ENCODE measurements at places on chromosomes 12 and 14. TPM values are rescaled to one million over a fixed set of nuclear protein-coding genes. Genes with fewer than 3 reads are reported as not detected.
A peak's percentile ranks its signal among the peaks of the same experiment; 100 is the strongest.

DNA sequence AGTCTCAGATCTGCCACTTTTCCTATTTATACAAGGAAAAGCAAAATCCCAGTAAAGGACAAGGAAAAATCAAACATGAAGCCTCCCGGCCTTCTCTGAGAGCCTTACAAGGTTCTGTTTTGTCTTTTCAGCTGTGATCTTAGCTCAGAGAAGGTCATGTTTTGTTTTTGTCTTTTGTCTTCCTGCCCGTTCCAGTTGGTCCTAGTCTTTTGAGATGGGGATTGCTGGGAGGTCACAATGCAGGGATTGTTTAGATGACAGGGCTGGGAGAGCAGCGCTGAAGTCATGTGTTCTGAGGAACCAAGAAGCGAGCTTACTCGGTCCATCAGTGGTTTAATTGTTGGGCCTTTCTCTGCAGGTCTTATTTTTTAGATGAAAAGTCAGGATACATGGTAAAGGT lies 6.0 kb downstream of the PLEKHH1 start:
- no peak for DNase-seq

ZNF10 gene
- total RNA-seq: 18.3 TPM

DNA sequence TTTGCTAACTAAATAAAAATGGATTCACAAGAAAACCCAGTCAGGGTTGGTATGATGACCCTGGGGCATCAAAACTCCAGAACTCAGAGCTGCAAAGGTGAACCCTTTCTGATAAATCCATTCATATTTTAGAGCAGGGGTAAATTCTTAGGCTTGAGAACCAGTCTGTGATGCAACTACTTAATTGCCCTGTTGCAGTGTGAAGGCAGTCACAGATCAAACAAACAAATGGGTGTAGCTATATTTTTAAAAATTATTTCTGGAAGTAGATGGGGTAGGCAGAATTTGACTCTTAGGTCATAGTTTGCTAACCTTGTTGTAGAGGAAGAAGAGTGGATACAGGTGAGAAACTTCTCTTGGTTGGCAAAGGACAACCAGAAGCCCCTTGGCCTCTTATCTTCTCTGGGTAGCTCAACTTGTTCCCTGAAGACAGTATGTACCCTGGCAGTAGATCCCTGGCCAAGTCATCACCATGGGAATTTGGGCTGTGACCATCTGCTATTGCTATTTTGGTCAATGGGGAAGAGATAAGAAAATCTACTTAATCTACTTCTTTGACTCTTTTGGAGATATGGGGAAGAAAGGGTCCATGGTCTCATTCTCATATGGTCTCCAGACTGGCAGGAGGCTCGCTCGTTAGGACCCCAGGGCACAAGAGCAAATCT lies 216.1 kb downstream of the PPM1H start:
- no peak for DNase-seq

DNA sequence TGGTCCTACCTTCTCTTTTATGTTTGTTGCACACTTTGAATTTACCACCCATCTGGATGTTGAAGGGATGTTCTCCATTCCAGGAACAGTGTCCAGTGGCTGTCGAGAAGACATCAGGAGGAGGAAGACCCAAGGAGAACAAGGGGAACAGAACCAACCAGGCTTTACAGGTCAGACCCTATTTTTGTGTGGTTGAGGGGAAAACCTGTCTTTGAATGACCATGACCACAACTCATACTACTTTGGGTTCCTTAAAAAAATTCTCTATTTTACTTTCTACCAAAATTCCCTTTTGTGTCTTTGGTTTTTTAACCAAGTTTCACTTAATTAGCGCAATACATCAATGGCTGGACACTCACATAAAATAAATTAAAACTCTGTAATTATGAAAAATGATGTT lies 78.7 kb downstream of the PLXNC1 start:
- no peak for DNase-seq

DNA sequence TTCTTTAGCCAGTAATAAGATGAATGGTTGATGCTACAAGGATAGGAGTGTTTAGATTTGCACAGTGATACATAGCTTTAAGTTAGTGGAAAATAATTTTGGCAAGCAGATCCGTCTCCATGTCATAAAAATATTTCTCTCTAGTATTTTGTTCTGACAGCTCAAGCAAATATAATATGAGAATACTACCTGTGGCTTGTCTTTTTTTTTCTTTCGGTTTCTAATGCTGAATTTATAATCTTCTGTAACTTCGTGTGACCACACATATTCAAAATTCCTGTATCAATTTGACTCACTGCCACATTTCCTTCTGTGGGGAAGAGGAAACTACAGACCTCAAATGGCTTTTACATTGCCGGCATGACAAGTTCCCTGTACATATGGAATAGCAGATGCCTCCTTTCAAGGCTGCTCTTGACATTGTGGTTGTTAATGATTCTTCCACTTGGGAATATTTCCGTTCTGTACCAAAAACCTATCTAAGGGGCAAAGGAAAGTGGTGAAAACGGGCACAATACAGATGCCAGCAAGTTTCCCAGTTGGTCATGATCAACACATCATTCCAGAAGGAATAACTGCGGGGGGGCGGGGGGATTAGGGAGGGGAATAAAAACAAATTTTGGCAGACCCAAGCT lies 103.6 kb upstream of the CCDC91 start:
- DNase-seq: no peak

DNA sequence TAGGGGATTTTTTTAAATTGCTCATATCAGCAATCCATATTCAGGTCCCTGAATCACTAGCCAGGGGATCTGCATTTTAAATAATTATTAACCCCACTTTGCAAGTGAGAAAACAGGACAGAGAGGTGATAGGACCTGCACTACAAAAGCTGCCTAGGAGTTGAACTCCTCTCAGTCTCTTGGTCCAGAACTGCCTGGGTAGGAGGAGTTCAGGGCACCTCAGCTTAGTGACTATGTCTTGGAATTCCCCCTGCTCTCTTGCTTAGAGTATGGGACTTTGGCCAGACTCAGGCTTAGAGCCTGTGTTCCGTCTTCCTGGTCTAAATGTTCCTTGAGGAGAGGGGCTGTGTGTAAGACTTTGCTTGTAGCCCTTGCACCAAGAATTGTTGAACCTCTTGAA lies 68.2 kb upstream of the WSCD2 start:
- no peak for DNase-seq

DNA sequence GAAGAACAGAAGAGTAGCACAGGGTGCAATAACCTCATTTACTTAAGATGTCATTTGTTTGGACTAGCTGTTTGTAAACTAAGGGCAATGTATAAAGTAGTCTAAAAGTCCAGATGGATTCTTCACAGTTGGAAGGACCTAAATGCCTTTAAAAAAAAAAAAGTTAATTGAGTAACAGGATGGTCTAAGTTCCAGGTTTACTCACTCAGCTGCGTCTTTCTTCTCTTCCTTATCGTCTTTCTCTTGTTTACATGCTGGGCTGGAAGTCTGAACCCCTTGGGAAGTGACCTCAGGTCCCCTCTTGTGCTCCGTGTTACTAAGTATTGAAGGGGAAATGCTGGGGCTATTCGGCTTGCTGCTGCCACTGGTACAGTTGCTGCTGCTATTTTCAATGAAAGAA lies 82.5 kb downstream of the SH2B3 start:
- DNase-seq: no peak

- DNase-seq: no peak
Observed at GRCh38 chr14:88005978-88006851, 1.3 kb downstream of the GPR65 start.

DEPDC4 gene
- total RNA-seq: 3.4 TPM

- DNase-seq: no peak
Observed at GRCh38 chr12:131035245-131035681, 81.6 kb downstream of the ADGRD1 start.

C12orf60 gene
- 3.6 TPM for total RNA-seq

KLHL33 gene
- 0.69 TPM for total RNA-seq

GRCh38 chr14:75430116-75430515 lies 2.3 kb downstream of the JDP2 start:
- no peak for DNase-seq

PDE3A gene
- 63.7 TPM for total RNA-seq

TPCN1 gene
- total RNA-seq: 19.3 TPM

DNA sequence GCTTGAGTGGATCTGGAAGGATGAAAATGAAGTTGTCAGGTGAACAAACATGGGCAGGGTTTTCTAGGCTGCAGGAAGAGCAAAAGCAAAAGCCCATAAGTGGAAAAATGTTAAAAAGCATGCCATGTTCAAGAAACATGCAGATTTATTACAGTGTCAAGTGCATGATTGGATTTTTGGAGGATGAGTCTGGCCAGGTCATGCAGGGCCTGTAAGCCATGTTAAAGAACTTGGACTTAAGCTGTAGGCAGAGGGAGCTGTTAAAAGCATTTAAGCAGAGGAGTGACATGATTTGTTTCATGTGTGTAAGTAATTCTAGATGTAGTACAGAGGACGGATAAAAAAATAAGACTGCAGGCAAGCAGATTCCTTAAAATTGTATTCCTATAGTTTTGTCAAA lies 16.3 kb upstream of the SINHCAF start:
- DNase-seq: no peak

GRCh38 chr12:6935371-6936193 lies 7.8 kb downstream of the ATN1 start:
- DNase-seq: no peak

GRCh38 chr12:65524666-65525065 lies 246.2 kb downstream of the MSRB3 start:
- no peak for DNase-seq

SPTB gene
- 6.8 TPM for total RNA-seq

GRCh38 chr12:114888448-114888847 lies 204.5 kb upstream of the TBX3 start:
- no peak for DNase-seq

CAPZA3 gene
- total RNA-seq: not detected

- no peak for DNase-seq
Observed at GRCh38 chr14:72574715-72575114, 319.2 kb downstream of the DPF3 start.

GPRC5A gene
- 12.1 TPM for total RNA-seq

HVCN1 gene
- total RNA-seq: 9.9 TPM

- DNase-seq: no peak
Observed at GRCh38 chr12:18981732-18982131, 147.8 kb upstream of the PLEKHA5 start.

KRT75 gene
- not detected for total RNA-seq

NFATC4 gene
- total RNA-seq: 41.8 TPM

GRCh38 chr14:63454436-63454835 lies 88.7 kb downstream of the PPP2R5E start:
- no peak for DNase-seq

GRCh38 chr12:47282206-47282605 lies 202.4 kb upstream of the AMIGO2 start:
- no peak for DNase-seq

GRCh38 chr14:89504602-89505313 lies 87.7 kb upstream of the FOXN3 start:
- no peak for DNase-seq

DNA sequence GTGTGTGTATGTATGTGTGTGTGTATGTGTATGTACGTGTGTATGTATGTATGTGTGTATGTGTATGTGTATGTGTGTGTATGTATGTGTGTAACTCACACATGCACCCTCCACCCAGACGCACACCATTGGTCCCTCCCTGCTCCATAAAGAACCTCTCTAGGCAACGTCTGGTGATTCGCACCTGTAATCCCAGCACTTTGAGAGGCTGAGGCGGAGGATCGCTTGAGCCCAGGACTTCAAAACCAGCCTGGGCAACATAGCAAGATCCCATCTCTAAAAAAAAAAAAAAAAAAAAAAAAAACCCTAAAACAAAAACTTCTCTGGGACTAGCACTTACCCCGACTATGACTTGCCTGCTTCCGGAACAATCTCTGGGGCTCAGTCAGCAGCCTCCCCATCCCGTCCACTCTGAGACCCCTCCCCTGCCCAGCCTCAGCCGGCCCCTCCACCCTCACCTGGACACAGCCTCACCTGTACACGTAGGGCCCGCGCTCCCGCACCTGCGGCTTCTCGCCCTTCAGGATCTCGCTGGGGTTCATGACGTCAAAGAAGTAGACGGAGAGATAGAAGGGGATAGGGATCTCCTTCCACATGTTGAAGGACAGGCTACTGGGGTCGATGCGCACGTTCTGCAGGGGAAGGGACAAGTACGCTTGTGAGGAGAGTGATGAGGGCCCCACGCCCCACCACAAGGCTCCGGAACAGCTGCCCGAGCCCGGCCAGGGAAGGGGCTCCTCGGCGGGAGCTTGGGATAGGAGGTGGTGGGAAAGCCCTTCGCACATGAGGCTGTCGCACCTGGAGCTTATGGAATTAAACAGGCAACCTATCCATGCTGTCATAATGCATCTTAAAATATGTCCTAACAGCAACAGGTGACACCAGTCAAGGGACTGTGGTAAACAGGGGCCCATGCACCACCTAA lies 46.3 kb downstream of the SCARB1 start:
- no peak for DNase-seq

ASB2 gene
- 32.3 TPM for total RNA-seq

- no peak for DNase-seq
Observed at GRCh38 chr12:104536841-104537240, 80.1 kb downstream of the CHST11 start.

DNA sequence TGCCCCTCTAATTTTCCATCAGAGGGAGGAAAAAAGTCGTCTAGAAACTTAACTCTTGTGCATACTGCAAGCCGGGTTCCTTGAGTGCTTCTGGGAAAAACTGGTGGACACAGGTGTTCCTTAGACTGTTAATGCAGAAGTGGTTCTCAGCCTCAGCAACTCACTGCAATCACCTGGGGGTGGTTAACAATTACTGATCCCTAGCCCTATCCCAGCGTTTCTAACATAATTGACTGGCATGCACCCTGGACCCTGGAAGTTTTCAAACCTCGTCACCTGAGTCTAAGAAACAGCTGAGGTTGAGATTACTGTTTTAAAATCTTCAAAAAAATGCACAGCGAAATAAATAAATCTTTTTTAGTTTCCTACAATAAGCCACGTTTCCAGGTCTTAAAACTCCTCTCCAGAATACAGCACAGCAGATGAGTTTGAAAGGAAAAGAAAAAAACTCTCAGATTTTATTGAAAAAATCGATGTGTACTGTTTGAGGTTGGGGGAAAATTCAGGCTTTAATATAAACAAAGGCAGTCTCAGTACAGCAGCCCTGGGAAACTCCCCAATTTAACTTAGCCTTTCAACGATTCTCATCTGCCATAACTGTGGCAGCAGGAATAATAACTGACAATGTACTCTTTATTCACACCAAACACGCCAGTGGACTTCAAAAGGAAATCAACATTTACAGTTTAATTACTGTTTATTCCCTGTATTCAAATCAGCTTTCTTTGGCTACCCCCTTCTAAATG lies 45.4 kb downstream of the PHLDA1 start:
- DNase-seq: no peak

RBP5 gene
- total RNA-seq: 2.6 TPM

DNA sequence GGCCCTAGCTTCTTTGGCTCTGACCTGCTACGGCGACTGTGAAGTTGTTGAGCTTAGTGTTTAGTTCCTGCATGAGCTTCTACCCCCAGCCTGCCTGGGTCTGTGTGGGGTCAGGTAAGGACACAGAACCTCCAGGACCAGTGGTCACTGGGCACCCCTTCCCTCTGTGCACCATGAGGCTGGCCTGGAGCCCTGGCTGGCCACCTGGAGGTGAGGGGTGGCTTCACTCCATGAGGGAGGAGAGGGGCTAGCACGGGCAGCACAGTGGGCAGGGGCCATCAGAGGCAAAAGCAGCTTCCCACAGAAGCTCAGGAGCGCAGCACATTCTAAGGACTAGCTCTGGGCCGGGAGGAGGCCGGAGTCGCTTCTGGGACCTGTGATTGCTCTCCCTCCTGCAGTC lies 36.7 kb downstream of the CCDC92 start:
- DNase-seq: no peak

GRCh38 chr12:13116259-13116658 lies 12.8 kb upstream of the GSG1 start:
- no peak for DNase-seq

GRCh38 chr12:62785941-62786559 lies 148.9 kb downstream of the PPM1H start:
- peak; percentile 41 for DNase-seq

- no peak for DNase-seq
Observed at GRCh38 chr12:22406627-22407026, 72.1 kb upstream of the ST8SIA1 start.

GRCh38 chr12:76503957-76504356 lies 55.6 kb downstream of the OSBPL8 start:
- DNase-seq: no peak

Measured in urinary bladder (tissue), 4 donors.